Stimulated activated CD4-positive, alpha-beta T cell treated with anti-CD3 and anti-CD28 coated beads, Interleukin-1b, Interleukin-23, amount 100 ng/mL, for 1 hour (primary cell): ENCODE measurements at places on chromosomes 13 and 19.

DNA sequence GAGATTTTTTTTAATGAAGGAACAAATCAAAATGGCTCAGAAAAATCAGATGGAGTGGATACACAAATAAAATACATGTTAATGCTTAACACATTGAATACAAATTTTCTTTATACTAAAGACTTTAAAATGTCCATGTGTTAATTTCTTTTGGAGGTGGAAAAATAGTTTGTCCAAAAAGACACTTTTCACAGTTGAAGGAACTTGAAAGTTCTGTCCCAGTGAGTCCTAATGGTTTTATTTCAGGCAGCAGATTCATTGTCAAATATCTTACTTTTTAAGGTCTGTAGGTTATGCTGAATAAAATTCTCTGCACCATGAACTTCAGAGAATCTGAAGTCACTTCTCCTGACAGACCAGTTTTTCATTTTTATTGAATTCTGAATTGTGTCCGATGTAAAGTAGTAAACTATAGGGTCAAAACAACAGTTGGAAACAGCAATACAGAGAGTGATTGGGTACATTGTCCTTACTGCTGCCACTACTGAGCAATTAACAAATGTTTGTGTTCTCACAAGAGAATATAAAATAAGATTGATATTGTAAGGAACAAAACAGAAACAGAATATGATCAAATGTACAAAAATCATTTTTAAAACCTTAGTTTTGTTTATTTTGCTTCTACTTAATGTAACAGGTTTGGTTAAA is 1.6 kb downstream of the LPAR6 start:
- DNase-seq: no peak

- DNase-seq: no peak
Observed at GRCh38 chr19:54035215-54036178, 28.2 kb downstream of the VSTM1 start.

- no peak for DNase-seq
Observed at GRCh38 chr19:47497050-47497766, 13.2 kb upstream of the KPTN start.

GRCh38 chr19:54792814-54793213 is 10.6 kb upstream of the KIR2DL4 start:
- no peak for DNase-seq

DNA sequence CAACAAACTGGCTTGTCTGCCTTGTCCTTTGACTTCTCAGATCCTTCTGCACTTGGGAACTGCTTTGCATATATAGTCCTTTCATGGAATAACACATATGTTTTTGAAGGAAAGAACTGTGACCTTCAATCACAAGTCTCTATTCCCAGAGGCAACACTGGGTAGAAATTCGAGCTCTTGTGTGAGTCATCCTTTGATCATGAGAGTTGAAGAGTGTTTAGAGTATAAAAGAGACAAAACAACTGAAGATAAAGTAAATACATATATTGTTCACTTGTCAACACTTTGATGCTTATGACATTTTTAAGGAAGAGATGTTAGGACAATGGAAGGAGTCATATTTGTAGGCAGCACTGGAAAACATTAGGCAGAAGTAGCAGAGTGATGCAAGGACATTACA is 5.2 kb upstream of the OR7A5 start:
- no peak for DNase-seq

DNA sequence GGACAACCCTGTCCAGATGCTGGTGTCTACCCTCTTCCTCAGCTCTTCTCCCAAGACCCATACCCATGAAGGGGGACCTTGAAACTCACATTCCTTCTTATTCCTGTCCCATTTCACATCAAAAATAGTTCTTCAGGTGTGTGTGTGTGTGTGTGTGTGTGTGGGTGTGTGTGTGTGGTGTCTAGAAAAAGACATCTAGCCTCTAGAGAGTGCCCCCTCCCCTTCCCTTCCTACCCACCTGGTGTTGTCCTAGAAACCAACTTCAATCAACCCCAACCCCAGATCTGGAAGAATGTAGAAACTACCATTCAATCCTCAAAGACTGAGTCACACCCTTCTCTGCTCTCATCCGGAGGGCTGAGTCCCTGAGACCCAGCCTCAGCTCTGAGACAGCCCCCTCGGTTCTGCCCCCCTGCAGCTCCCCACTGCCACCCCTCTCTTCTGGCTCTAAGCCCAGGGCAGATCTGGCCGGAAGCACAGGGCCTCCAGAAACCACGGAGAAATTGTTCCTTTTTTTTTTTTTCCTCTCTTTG is 3.5 kb downstream of the KCNN4 start:
- no peak for DNase-seq

DNA sequence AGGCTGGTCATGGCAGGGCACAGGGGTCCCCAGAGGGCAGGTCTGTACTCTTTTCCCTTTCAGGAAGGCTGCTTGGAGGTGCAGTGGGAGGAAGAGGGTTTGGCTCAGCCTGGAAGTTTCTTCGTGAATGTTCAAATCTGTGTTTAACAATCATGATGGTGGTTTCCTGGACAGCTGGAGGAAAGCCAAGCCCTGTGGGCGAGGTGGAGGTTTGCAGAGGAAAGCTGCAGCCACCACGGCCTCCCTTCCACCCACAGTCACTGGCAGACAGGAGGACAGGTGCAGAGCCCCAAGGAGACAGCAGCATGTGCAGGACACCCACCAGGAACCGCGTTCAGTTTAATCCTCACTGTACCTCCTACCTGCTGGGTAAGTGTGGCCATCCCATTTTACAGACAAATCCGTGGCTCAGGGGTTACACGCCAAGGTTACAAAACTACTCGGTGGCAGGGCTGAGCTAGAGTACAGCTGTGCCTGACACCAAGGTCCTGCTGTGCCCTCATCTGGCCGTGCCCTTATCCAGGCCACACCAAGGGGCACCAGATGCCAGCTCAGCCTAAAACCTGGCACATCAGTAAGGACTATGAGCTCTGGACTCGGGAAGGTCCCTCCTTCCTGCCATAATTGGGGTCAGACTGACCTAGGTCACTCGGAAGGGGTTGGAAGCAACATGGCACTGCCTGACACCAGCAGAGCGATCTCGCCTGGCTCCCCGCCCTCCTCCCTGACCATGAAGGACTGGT is 34.1 kb downstream of the SUGP2 start:
- no peak for DNase-seq

- no peak for DNase-seq
Observed at GRCh38 chr13:102768909-102769308, 4.7 kb downstream of the TEX30 start.

- DNase-seq: no peak
Observed at GRCh38 chr13:98317573-98318171, 140.6 kb upstream of the RNF113B start.

DNA sequence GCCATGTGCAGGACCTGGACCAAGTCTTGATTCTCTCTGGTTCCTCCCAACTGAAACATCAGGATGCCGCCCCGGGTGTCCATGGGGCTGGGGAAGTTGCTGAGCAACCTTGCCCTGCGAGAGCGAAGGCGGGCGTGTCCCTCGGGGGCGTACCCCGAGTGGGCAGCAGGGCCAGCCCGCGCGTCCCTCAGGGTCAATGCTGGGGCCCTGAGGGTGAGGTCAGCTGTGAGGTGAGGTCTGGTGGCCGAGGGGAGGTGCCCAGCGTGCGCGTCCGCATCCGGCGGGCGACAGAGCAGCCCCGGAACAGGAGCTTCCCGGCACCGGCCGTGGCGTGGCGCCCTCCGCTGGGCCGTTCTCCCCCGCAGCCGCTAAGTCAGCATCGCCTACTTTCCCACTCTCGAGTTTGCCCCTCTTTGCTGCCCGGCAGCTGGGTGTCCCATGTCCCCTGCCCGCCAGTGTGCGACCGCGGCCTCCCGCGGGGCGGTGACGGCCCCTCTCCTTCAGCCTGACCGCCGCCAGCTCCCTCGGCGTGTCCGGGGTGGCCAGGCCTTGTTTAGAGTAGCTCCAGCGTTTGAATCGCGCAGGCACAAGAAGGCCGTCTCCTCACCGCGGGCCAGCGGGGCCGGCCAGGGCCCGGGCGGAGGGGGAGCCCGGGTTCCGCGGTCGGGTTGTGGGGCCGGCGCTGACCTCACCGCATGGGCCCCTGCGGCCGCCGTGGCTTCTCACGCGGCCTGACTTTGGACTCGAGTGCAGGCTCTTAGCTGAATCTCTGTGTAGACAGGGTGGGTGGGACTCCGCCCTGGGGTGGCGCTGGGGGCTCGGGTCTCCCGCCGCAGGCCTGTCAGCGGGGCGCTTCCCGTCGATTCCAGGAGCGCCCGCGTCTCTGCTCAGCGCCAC is 33.0 kb downstream of the GJA3 start:
- no peak for DNase-seq

DNA sequence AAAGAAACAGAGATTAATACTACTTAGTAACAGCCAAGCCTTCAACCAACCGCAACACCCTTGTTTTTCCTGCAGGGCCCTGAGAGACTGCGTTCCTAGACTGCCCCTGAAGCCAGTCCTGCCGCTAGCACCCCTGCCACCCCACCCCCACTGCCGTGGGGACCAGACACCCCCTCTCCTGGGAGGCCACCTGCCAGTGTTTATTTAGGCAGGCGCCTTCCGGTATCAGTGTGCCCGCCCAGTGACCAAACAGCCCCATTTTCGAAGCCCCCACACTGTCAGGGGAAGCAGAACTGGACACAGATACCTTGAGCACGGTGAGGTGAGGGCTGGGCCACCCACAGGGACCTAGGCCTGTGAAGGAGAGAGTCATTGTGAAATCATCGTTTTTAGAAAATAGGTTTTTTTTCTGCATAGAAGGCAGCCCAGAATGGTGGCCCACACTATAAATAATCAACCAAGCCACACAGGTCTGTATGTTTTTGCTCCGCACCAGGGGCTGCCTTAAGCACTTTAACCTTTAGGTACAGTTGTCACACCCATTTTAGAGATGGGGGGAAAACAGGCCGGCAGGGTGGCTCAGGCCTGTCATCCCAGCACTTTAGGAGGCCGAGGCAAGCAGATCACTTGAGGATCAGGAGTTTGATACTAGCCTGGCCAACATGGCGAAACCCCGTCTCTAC is 3.5 kb upstream of the TLE5 start:
- DNase-seq: no peak

GRCh38 chr13:45933203-45933908 is 81.8 kb upstream of the SIAH3 start:
- DNase-seq: no peak

DNA sequence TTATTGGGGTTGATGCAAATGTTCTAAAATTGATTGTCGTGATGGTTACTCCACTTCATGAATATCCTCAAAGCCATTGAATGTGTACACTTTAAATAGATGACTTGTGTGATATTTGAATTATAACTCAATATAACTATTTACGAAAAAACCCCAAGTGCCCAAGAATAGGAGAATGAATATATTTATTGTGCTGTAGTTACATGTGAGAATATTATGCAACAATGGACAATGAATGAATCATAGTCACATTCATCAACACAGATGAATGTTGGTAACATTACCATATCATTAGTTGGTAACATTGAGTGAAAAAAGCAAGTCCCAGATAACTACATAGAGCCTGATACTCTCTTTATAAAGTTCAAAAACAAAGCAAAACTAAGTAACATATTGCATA is 127.8 kb upstream of the UBL3 start:
- DNase-seq: no peak

- DNase-seq: no peak
Observed at GRCh38 chr13:26811581-26811980, 51.0 kb upstream of the GPR12 start.

DNA sequence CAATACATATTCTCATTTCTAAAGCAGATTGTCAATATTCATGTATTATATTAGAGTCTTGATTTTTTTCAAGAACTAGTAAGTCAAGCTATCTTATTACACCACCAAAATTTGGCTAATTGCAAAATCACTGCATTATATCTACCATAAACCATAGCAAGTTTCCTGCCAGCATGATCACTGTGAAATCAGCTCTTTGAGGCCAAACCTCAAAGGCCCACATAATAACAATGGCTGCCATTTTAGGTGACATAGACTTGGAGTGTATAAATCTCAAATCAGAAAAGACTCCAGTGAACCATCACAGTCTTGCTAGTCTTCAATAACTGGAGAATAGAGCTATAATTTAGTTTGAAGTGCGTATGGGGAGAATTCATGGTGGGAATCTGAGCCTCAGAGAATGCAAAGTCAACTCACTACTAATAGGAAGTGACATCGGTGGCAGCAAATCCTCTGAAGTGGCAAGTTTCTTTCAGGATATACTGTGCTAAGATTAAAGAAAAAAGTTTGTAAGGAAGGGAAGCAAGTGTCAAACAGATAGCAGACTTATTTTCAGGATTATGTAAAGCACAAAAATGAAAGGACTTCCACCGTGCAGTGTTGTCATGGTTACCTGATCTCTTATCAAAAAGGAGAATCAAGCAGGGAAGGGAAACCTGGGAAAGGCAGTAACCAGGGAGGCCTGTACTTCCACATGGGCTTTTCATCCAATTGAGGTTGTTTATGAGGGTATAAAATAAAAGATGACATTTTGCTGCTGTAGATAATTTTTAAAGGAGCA is 117.4 kb upstream of the FNDC3A start:
- no peak for DNase-seq

- DNase-seq: no peak
Observed at GRCh38 chr13:20016649-20017364, 58.3 kb downstream of the ZMYM2 start.

DNA sequence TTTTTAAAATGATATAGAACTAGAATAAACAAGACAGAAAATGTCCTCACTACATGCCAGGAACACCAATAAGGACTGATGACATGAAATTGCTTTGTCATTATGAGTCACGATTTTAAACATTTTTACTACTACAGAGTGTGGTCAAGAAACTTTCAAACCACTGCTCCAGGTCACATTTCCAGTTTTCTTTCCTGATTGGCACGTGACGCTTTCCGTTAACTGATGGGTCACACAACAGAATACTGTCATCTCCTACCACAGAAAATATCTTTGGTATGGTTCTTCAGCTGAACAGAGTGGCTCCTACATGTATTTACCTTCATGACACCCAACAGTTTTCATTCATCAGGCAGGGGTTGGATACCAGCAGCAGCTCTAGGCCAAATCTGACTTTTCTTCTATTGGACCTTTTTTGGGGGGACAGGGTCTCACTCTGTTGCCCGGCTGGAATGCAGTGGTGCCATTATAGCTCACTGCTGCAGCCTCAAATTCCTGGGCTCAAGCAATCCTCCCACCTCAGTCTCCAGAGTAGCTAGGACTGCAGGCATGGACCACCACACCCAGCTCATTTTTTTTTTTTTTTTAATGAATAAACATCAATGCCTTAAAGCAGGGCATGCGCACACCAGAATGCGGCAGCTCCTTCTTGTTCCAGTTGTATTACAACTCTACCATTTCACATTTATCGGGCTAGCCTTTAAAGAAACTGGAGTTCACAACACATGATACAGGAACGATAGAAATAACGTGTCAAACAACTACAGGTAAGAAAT is 147.4 kb downstream of the RNF17 start:
- no peak for DNase-seq

GRCh38 chr19:13864667-13865570 is 12.0 kb upstream of the NANOS3 start:
- DNase-seq: no peak

DNA sequence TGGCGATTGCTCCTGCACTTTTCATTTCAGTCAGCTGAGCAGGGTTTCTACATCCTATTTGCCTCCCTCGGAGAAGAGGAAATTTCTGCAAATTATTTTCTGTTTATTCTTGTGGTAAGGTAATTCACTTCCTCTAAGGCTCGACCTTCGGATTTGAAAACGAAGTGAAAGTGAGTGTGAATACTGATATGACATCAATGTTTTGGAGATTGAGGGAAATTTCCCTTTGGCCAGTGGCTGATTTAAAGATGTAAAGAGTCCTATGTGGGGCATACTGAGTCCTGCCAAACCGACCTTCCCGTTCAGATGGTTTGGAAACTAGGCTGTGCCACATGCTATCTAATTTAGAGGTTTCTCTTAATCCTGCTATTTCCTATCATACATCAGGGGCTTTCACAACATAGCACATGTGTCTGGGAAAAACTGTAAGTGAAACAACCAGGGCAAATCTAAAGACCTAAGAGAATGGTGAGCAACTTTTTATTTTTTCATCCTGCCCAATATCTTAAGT is 112.3 kb downstream of the POSTN start:
- no peak for DNase-seq
